ENCODE measurements at places on chromosomes 7 and 10.

- DNase-seq = no peak
Observed at GRCh38 chr10:28396331-28396730, 93.5 kb upstream of the MPP7 start.

DNA sequence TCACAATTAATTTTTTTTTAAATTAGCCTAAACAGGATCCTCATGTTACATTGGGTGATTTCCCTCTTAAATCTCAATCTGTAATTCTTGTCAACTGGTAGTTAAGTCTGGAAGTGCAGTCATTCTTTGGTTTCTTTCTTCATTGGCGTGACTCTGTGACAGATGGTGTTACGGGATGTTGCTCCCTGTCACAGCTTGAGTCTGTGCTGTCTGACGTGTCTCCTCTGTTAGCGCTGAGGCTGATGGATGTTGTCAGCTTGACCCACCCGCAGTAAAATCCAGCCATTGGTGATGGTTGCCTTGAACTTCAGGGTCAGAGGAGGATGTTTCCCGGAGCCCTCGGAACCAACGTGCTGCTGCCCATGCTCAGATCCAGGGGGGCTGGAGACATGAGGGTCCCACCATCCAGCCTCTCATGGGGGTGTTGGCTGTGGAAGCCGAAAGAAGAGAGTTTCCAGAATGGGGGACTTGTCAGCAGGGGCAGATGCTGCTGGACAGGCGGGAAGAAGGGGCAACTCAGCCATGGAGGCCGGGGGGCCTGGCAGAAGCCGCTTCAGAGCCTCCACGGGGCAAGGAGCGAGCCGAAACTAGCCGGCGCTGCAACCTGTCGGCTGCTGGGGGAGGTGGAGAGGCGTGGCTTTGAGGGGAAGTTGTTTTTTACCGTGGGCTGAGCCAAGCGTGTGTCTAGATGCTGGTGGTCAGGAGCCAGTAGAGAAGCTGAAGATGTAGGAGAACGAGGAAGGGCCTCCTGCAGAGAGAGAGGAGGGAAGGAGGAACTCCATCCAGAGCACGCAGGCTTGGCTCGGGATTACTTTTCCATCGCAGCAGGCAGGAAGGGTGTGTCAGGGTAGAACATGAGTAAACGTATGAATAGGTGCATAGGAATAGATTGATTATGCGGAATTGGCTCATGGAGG lies 3.5 kb downstream of the SUN1 start:
- no peak for DNase-seq

GRCh38 chr7:103097041-103097440 lies 22.1 kb downstream of the ARMC10 start:
- DNase-seq = no peak

GRCh38 chr10:127458829-127459228 lies 90.3 kb upstream of the NPS start:
- no peak for DNase-seq

DNA sequence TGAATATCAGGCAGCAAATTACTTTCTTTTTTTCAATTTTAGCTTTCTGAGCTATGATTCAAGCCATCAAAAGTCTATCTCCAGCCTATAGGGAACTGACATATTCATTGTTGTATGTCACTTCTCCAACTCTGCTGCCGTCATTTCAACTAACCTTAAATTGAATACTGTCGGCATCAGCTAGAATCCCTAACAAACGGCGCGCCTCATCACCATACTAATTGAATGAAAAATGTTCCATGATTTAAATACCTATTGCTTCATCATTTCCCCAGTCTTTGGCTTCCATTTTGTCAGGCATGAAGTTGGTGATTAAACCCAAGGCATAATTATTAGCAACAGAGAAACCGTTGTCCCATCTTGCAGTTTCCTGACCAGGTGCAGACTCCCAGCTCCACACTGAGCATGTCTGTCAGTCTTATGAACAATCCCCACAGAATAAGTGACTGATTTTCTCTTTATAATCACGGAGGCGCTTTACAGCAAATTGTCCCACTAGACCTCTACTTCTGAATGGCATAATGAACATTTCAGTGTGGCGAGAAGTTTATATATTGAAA lies 83.5 kb upstream of the NPY start:
- no peak for DNase-seq

- no peak for DNase-seq
Observed at GRCh38 chr7:79452495-79453265, 787 bp downstream of the MAGI2 start.

- no peak for DNase-seq
Observed at GRCh38 chr7:7706556-7707172, 11.7 kb downstream of the RPA3 start.

- no peak for DNase-seq
Observed at GRCh38 chr10:133278577-133279265, 2.1 kb upstream of the ADAM8 start.

GRCh38 chr7:141462958-141463357 lies 88.3 kb upstream of the AGK start:
- DNase-seq = no peak
